Stimulated activated CD4-positive, alpha-beta T cell treated with anti-CD3 and anti-CD28 coated beads, Interleukin-12 subunit alpha, Interleukin-12 subunit beta, amount 100 ng/mL, for 24 hours (primary cell): ENCODE measurements at places on chromosomes 5 and 9.

DNA sequence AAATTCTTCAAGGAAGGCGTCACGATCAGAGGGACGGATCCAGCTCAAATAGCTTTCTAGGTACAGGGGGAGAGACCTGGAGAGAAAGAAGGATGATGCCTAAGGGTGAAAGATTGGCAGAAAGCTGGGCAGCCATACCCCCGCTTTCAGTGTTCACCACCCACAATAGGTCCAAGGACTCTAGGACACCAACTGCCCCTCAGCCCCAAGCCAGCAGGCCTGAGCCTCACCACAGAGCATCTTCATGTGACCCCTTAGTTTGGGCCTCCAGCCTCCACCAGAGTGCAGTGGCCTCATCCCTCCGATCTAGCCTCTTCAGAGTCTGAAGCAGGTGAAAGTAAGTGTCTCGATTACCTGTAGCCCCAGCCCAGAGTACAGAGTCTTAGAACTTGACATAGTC lies 1.7 kb upstream of the VCP start:
- DNase-seq, result no peak

GRCh38 chr5:59021837-59022514 lies 439.1 kb downstream of the RAB3C start:
- DNase-seq, result no peak

DNA sequence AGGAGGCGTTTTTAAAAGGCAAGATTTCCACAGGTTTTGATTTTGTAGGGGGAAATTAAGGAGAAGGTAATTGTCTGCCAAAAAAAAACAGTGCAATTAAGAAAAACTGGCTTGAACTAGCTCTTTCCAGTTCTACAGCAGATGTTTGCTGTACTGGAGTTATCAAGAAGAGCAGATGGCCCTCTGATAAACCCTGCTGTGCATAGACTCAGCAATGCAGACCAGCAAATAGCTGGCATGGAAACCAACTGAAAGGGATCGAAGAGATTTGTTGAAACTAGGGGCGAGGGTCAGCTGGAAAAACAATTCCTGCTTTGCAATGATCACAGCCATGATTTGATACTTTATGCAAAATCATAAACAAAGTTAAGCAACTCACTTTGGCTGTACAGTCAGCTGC lies 17.8 kb upstream of the BHMT start:
- DNase-seq, result no peak

GRCh38 chr5:52800394-52801213 lies 12.9 kb downstream of the ITGA1 start:
- DNase-seq, result peak; percentile 46

DNA sequence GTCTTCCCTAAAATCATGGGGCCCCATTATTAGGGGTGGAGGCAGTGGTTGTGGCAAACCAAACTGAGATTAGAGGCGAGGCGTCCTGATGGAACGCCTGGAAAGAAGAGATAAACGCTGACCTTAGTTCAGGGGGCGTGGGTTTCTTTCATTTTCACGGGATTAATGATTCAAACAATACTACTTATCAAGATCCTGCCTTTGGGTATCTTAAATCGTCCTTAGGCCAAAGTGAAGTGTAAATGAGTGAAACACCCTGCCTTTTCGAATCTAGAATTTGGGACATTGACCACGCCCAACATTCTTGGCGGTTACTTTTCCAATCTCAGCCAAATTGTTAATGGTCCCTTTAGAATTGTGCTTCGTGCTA lies 1.0 kb upstream of the UBTD2 start:
- DNase-seq, result no peak

GRCh38 chr9:86632537-86632936 lies 278.3 kb upstream of the TUT7 start:
- DNase-seq, result no peak

DNA sequence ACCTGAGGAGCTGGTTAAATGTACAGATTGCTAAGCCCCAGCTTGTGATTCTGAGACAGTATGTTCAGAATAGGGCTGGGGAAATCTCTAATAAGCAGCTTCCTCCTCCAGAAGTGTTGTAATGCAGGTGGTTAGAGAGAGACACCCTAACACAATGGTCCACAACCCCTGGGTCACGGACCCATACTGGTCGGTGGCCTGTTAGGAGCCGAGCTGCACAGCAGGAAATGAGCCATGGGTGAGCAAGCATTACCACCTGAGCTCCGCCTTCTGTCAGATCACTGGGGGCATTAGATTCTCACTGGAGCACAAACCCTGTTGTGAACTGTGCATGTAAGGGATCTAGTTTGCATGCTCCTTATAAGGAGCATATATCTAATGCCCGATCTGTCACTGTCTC lies 61.8 kb downstream of the SLC36A1 start:
- no peak for DNase-seq
